HFFc6 (cell line): ENCODE measurements at places on chromosomes 13 and 19.
A peak's percentile ranks its signal among the peaks of the same experiment; 100 is the strongest.

GRCh38 chr19:41882568-41883462 lies at the start of gene ARHGEF1:
ARHGEF1 (plus strand) TSS chr19:41883184; CDS start chr19:41888083, 4,899 bp downstream.
- no peak for DNase-seq

- DNase-seq: peak; percentile 17
Observed at GRCh38 chr19:8635422-8635821, 5.0 kb downstream of the NFILZ start.

- peak; percentile 56 for DNase-seq
Observed at GRCh38 chr13:97627566-97627965, 193.6 kb downstream of the RAP2A start.

DNA sequence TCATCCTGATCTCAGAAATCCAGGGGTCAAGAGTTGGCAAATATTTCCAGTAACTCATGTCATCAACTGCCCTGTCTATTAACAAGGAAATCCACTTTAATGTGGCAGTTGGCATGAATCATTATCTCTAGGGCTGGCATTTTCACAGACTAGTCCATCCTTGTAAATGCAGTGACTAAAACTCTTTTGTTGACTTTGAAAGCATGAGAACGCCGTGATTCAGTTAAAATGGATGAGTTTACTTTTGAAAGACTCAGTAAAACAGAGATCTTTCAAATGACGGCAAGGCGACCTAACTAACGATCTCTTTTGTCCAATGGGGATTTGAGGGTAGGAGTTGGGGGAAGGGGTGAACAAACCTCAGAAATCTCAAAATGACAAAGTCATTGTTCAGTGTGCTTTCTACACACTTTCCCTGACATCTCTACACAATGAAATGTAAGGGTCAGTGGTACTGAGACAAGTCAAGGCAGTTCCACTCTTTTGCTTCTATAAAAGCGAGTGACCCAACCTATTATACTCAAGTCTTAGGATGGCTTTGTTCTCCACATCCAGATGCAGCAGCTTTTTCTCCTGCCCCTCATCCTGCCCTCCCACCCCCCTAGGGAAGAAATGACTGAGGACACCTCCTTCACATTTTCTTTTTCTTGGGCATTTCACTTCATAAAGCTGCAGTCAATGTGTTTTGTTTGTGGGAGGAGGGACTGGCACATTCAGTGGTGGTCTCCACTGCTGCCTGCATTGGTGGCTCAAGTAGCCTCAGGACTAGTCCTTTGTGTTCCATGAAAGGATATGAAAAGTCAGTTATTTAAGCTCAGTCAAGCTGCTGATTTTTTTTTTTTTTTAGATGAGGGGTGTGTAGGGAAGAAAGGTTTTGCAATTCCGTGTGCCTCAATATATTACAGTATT lies 200.5 kb downstream of the ABCC4 start:
- DNase-seq: peak; percentile 96

DNA sequence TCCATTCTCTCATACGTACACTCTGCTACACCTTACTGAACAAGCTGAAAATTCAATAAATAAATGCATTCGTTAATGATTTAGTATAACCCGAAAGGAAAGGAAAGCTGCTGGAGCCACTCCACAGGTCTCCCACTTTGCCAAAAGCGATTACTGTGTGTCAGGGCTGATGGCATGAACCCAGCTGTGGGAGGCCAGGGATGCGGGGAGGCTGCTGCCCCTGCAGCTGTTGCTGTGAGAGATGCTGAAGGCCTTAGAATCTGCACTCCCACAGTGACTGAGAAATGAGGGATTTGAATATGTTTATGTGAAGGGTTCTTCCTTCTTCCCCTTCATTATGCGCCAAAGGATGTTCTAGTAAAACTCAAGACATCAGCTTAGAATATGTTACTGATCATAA lies 58.7 kb upstream of the NBEA start:
- DNase-seq: no peak

- peak; percentile 52 for DNase-seq
Observed at GRCh38 chr13:40671956-40672764, 5.7 kb upstream of the FOXO1 start.

GRCh38 chr13:91889641-91890040 lies 491.2 kb downstream of the GPC5 start:
- DNase-seq: no peak

DNA sequence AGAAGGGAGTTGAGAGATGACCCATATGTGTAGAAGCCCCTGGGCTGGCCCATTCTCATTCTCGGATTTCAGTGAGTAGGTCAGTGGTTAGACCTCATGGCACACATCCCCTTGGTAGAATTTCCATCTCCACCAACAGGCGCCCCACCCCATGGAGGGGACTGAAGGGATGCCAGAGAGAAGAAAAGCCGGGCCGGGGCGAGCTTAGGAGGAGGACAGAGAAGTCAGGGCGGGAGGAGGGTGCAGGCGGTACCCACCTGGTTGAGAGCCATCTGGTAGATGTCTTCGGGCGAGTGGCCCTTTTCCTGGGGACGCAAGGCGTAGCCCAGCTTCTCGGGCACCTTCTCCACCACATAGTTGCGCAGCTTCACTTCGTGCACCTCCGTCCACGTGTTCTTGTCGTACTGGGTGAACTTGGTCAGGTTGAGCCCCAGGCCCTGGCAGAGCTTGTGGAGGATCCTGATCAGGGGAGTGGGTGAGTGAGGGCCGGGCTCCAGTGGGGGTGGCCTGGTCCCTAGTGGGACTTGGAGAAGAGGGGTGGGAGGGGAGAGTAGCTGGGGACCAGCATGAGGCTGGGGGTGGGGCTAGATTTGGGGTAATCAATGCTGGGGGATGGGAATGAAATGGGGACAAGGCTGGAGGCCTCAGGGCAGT lies 2.5 kb downstream of the IL4I1 start:
- DNase-seq: no peak
